Activated T-cell treated with anti-CD3 and anti-CD28 coated beads for 4 hours (primary cell): ENCODE measurements at places on chromosomes 16 and 17.

- no peak for DNase-seq
These were observed 119.4 kb downstream of the KCNJ2 start for GRCh38 chr17:70288540-70289290.

- DNase-seq: no peak
These were observed 465.7 kb downstream of the HAPSTR1 start for GRCh38 chr16:9556949-9557665.

DNA sequence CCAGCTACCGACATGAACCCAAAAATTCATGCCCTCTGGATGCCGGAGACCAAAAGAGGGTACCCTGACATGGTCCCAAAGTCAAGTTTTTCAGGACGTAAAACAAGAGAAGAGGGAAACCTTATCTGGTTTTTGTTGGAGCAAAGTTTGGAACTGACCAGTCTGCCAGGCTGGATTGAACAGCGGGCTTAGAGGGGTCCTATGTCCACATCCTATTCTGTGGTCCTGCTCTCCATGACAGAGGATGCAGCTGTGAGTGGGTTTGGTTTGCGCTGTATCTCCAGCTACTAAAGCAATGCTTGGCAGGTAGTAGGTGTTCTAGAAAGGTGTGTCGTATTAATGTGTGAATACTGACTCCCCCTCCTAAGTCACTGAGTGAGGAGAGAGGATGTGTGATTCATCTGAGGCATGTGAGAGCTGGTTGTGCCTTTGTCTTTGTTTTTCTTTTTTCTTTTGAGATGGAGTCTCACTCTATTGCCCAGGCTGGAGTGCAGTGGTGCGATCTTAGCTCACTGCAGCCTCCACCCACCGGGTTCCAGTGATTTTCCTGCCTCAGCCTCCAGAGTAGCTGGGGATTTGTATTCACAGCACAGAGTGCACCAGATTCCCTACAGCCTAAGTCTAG is 31.0 kb downstream of the PMM2 start:
- no peak for DNase-seq

- DNase-seq: no peak
These were observed 84.1 kb downstream of the RAB11FIP4 start for GRCh38 chr17:31475378-31476162.

DNA sequence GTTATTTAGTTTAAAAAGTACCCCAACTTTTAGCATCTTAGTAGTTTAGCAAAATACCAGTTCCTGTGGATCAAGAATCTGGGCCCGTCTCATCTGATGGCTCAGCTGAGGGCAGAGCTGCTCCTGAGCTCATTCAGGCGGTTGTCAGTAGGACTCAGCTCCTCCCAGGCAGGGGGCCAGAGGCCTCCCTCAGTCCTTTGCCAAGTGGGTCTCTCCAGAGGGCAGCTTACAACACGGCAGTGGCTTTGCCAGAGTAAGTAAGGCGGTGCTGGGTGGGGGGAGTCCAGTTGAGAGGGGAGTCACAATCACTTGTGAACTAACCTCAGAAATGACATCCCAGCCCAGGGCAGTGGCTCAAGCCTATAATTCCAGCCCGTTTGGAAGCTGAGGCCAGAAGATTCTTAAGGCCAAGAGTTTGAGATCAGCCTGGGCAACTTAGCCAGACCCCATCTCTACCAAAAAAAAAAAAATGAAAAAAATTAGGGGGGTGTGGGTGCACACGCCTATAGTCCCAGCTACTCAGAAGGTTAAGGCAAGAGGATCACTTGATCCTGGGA is 81.5 kb upstream of the MED9 start:
- DNase-seq: no peak

DNA sequence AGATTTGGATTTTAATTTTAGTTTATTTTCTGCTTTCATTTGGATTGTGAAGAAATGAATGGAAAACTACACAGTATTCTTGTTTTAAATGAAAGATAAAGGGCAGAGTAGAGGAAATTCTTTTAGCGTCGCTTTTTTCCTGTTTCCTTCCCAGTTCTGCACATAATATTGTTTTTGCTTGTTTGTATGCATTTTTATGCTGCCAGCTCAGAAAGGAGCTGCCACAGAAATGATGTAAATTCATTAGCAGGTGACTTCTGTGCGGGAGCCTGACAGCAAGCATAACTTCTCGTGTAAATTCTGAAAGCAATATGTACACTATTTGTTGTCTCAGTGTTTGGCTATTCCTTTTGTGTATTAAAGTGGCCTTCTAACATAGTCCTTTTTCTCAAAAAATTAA is 234.6 kb downstream of the PHKB start:
- DNase-seq: no peak

DNA sequence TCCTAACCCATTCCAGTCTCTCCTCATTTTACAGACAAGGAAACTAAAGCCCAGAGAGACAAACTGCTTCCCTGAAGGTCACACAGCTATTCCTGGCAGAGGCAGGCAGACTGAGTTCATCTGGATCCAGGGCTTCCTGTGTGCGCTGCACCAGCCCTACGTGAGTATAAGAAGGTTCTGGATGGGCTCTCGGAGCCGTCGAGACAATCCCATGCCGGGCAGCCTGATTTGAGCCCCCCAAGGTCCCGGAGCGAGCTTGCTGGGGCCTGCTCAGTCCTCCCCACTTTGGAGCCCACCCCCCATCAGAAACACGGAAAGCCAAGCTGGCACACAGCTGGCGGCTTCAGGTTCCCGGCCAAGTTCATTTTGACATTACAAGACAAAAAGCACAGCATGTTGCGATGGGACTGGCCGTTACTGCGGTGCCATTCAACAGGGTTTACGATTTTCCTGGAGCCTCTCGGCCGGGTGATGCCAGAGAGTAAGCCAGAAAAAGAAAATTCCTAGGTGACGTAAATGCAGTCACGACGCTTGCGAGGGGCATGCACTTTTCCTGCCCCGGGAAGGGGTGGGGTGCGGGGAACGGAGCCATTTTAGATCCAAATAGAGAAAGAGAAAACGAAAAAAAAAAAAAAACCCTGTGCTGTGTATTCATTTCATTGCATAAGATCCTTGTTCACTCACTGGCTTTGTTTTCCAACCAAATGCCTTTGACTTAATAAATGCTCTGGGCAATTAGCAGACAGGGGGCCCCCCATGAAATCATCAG is 167.1 kb upstream of the FOXF1 start:
- DNase-seq: no peak

DNA sequence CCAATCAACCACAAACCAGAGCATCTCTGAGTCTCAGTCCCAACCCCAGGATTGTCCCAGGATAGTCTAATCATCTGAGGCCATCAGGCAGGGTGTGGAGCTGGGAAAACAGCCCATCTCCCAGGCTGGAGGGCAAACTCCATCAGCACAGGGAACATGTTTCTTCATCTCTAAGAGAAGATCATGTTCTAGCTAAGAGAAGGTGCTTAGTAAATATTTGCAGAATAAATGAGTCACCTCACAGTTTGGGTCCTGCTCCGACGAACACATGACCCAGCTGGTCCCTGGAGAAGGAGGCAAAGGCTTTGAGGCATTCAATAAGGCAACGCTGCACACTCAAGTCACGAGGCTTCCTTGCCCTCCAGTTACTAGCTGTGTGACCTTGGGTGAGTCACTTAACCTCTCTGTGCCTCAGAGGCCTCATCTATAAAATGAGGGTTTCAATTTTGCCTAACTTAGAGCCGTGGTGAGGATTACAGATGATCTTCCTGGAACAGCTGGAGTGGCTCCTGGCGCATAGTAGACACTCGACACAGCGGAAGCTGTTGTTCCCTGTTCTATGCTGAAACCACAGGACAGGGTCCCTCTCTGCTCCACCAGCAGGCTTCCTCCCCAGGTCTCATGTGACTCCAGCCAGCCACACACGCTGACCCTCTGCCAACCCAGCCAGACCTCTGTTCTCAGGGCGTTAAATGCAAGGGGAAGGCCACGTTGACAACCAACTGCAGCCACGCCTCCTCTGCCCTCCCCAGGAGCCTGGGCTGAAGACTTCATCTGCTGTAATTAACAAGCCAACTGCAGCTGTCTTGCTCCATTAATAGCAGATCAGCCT is 10.3 kb upstream of the RPL38 start:
- no peak for DNase-seq

- DNase-seq: no peak
These were observed 47.7 kb upstream of the ZNF750 start for GRCh38 chr17:82887255-82888164.

DNA sequence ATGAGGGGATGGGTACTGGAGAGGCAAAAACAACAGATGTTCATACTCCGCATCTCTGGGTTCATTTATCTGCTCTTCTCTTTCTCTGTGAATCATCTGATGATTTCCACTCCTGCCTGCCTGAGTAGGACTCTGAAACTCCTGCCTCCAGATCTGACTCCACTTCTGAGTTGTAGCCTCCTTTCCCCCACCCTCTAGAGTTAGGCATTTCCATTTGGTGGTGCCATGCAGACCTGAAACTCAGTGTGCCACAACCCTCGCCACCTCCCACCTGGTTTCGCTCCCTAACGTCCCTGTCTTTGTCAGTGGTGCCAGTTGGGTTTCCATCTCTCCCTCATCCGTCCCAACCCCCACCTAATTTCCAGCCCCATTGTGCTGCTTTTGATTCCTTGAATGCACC is 126.2 kb downstream of the PRKCB start:
- no peak for DNase-seq

- DNase-seq: peak; percentile 21
These were observed 21.1 kb downstream of the STH start for GRCh38 chr17:46020023-46020761.

DNA sequence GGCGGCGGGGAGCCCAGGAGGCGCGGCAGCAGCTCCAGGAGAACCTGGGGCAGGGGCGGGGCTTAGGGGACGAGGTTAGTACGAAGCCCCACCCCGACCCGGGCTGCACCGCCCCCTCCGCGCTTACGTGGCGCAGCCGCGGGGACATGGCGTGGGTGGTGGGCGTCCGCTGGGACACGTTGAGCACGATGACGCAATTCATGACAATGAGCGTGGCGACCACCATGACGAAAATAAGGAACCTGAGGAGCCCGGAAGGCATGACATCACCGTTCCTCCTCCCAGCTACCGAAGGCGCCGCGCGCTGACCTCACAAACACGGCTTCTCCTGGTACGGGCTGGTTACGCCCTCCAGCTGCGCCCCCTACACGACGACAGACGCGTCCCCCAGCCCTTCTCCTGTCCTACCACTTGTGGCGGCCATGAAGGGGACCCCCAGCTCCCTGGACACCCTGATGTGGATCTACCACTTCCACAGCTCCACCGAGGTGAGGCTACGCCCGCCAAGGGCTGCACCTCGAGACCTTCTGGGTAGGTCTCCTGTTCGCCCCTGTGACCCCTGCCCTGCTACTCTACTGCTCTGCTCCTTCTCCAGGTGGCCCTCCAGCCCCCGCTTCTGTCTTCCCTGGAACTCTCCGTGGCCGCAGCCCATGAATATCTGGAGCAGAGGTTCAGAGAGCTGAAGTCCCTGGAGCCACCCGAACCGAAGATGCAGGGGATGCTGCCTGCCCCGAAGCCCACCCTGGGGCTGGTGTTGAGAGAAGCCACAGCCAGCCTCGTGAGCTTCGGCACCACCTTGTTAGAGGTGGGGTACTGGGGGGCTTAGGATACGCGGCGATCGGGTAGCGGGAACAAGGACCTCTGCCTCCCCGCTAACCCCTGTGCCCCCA is at the start of gene C17orf107:
Gene C17orf107, plus strand, starts transcription at position 196 of the 890 bp plus-strand sequence. Its CDS starts 227 bp downstream, at position 423.
- DNase-seq: peak; percentile 98

DNA sequence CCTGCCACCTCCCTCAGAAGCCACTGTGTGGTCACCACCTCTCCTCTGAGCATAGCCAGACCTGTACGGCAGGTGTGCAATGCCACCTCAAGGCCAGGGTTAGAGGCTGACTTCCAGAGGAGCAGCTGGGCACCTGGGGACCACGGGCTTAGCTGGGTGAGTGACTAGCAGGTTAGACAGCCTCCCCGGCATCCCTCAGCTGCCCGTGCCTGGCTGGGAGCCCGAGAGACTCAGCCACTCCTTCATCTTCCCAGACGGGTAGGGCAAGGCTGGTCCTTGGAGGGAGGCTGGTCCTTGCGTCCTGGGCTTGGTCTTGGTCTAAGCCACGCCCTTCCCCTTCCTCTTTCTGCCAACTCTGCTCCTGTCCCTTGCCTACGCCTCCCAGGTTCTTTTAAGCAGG is 7.8 kb downstream of the CRHR1 start:
- DNase-seq: no peak

DNA sequence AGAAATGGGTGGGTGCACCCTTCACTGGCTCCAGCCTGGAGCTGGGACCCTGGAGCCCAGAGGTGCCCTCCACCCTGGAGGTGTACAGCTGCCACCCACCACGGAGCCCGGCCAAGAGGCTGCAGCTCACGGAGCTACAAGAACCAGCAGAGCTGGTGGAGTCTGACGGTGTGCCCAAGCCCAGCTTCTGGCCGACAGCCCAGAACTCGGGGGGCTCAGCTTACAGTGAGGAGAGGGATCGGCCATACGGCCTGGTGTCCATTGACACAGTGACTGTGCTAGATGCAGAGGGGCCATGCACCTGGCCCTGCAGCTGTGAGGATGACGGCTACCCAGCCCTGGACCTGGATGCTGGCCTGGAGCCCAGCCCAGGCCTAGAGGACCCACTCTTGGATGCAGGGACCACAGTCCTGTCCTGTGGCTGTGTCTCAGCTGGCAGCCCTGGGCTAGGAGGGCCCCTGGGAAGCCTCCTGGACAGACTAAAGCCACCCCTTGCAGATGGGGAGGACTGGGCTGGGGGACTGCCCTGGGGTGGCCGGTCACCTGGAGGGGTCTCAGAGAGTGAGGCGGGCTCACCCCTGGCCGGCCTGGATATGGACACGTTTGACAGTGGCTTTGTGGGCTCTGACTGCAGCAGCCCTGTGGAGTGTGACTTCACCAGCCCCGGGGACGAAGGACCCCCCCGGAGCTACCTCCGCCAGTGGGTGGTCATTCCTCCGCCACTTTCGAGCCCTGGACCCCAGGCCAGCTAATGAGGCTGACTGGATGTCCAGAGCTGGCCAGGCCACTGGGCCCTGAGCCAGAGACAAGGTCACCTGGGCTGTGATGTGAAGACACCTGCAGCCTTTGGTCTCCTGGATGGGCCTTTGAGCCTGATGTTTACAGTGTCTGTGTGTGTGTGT is 46.8 kb downstream of the IL21R start:
- DNase-seq: no peak

DNA sequence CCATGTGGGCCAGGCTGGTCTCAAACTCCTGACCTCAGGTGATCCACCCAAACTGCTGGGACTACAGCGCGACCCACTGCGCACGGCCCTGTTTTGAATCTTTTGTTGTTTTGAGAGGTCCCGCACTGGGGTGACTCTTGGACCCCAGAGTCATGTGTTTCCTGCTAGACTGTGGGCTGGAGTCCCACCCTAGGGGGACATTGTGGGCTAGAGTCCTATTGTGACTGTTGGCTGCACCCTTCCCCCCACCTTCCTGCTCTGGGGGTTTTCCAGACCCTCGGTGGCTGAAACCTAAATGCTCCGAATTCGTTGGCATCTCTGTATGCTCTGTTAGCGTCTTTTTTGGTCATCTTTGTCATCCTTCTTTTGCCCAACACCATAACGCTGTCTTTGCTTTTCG is 16.0 kb downstream of the NUPR1 start:
- DNase-seq: no peak

DNA sequence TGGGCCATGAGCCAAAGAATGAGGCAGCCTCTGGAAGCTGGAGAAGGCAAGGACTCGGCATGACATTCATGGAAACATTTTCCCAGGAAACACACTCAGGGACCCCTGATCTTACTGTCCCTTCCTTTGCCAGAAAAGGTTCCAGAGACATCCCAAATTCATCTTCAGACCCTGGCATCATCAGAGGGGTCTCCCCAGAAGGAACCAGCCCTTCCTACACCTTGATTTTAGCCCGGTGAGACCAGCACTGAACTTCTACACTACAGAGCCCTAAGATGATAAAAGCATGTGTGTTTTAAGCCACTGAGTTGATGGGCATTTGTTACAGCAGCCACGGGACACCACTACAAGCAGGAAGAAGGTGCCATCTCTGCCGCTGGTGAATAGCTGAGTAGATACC is 262.3 kb downstream of the C16orf95 start:
- DNase-seq: no peak
